Stimulated activated CD8-positive, alpha-beta memory T cell treated with anti-CD3 and anti-CD28 coated beads, Interleukin-7, amount 100 ng/mL, for 1 hour (primary cell): ENCODE measurements at places on chromosomes 12 and 14.

GRCh38 chr12:64968989-64969819 is 144.8 kb downstream of the TBC1D30 start:
- DNase-seq: no peak

DNA sequence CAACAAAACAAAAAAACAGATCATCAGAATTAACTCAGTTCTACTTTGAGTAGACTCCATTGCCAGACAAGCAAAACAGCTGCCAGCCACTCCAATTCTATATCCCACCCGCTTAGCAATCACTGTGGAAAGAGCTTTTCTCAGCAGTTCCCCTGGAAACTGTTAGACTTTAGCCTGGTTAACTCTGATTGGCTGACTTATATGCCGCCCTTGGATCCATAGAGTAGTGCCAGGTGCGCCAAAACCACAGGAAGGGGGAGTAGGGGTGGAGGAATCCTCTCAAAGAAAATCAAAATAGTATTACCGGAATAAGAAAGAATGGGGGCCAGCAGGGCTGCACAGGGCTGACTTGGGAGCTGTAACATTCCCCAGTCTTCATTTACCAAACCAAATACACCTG is 5.4 kb upstream of the EML5 start:
- DNase-seq: no peak

GRCh38 chr12:47746523-47746922 is 12.2 kb downstream of the RAPGEF3 start:
- DNase-seq: no peak

GRCh38 chr12:129607301-129607700 is 296.5 kb downstream of the TMEM132D start:
- no peak for DNase-seq

- no peak for DNase-seq
These were observed 50.2 kb downstream of the SLC8B1 start for GRCh38 chr12:113284751-113285150.

GRCh38 chr12:126346087-126346486 is 1280.9 kb downstream of the AACS start:
- no peak for DNase-seq

GRCh38 chr12:14138495-14138894 is 157.1 kb upstream of the GRIN2B start:
- no peak for DNase-seq

GRCh38 chr12:50887191-50887590 is 44.5 kb downstream of the TMPRSS12 start:
- no peak for DNase-seq

DNA sequence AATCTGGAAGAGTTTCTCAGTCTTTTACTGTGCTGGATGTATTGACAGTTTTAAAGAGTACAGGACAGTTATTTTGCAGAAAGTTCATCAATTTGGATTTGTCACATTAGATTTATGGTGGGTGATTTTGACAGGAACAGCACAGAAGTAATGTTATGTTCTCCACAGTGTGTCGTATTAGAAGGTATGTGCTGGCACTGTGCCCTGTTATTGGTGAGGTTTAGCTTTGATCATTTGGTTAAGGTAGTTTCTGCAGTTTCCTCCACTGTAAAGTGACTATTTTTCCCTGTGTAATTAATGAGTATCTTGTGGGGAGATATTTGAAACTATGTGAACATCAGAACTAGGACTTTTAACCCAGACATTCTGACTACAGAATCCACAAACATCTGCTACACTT is 308.5 kb upstream of the TBX3 start:
- DNase-seq: no peak

GRCh38 chr14:38053666-38054065 is 154.0 kb upstream of the SSTR1 start:
- DNase-seq: no peak

- no peak for DNase-seq
These were observed 106.2 kb downstream of the DAAM1 start for GRCh38 chr14:59294662-59294992.

DNA sequence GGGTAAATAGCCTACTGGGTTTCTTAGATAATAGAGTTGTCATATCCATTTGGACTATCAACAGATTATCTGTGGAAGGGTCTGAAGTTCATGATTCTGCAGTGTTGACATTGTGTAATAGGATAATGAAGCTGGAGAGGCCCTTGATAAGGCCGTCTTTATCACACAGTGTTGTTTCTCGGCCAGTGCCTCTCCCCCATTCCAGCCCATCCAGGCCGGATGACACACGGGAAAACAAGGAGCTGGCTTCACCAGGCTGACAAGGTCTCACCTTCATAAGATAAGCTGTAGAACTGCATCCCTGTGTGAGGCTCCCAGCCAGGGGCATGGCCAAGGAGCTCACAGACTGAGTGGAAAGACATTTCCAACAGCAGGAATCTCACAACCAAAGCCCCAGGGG is 8.7 kb upstream of the EML1 start:
- no peak for DNase-seq

- no peak for DNase-seq
These were observed 743.9 kb upstream of the FLRT2 start for GRCh38 chr14:84785996-84786395.

DNA sequence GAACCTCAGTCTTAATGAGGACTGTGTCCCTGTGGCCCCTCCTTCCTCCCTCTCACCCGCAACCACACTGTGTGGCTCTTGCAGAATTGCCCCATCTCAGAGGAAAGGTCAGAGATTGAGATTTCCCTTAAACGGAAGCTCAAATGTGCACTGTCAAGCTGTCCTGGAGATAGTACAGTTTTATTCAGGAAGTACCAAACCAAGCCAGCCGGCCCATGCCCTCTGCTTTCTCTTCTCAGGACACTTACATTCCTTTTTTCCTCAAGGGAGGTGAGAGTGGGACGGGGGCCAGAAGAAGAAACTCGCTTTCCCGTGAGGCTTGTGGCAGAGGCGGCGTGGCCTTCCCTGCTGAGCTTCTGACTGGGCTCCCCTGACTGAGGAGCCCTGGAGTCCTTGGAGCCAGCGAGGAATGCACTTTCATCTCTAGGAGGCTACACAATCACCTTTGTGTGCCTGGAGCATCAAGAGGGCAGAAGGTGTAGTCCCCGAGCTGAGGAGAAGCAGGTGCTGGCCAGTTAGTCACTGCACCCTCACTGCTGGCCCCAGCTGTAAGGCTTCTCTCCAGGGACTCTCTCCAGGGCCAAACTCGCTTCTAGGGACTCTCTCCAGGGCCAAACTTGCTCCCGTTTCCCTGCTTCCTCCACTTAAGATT is 24.1 kb upstream of the ATP2A2 start:
- no peak for DNase-seq

DNA sequence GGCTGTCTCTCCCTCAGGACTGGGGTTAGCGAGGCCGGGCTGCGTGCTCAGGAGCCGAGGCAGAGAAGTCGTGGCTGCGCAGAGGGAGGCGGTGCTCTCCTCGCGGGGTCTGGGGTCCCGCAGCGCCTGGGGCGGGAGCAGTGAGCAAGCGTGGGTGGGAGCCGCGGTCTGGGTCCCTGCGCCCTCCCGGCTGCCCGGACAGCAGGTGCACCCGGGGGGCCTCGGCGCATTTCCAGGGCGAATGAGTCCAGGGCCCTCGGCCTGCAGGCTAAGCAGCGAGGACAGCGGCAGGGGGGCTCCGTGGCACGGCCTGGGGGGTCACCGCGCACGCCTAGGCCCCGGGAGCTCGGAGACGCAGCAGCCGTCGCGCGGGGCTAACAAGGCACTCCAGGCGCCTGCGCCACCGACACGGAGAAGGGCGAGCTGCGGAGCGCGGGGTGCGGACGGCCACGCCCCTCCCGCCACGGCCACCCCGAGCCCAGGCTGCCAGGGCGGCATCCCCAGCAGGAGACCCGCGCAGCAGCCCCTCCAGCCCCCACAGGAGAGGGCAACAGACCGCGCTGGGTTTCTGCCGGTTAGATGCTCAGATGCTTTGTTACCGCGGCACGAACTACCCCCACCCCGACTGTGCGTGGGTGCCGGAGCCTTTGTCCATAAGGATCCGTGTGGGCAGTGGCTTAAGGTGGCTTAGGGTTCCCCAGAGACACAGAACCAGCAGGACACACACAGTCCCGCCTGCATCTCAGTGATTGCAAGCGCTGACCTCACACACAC is 117.7 kb upstream of the C14orf180 start:
- no peak for DNase-seq

GRCh38 chr14:31510222-31510621 is 22.4 kb upstream of the GPR33 start:
- DNase-seq: no peak

GRCh38 chr14:67733616-67734015 is 31.9 kb downstream of the RDH12 start:
- no peak for DNase-seq

GRCh38 chr12:22755629-22756028 is 130.7 kb downstream of the ETNK1 start:
- DNase-seq: no peak

DNA sequence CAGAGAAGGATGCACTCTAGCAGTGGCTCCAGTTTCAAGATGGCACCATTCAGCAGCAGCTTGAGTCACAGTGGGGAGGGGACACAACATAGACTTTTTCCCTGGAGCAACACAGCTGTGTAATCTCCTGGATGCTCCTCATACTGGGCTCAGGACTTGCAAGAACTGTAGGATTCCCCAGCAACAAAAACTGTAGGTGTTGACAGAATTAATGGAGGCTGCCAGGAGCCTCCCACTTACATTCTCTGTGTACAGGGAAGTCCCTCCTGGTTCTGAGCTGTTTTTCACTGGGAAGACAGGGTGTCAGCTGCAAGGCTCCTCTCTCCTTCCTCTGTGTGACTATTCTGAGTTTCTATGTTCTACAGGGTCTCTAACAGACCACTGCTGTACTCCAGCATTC is 217.9 kb downstream of the KIF21A start:
- DNase-seq: no peak

DNA sequence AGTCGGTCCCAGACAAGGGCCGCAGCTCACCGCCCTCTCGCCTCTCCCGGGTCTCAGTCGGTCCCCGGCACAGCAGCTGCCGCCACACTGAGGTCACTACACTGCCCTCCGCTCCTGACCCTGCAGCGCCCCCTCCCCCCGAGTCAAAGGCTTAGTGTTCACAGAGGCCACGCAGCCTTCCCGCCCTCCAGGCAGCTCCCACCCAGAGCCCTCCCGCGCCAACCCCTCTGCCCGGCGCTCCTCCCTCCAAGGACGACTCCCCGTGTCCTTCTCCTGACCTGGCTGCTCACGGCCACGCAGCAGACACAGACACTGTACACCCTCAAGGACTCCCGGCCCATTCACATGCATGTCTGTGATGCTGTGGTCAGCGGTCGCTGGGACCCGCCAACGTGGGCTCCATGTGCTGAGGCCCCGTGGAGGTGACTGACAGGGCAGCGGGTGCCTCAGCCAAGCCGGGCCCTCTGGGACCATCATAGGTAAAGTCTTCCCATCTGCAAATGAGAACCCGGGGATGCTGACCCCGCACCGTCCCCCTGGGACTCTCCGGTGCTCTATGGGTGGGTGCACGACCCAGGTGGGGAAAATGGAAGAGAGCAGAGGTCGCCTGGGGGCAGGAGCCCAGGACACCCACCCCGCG is 16.3 kb upstream of the GALNT9 start:
- DNase-seq: no peak

DNA sequence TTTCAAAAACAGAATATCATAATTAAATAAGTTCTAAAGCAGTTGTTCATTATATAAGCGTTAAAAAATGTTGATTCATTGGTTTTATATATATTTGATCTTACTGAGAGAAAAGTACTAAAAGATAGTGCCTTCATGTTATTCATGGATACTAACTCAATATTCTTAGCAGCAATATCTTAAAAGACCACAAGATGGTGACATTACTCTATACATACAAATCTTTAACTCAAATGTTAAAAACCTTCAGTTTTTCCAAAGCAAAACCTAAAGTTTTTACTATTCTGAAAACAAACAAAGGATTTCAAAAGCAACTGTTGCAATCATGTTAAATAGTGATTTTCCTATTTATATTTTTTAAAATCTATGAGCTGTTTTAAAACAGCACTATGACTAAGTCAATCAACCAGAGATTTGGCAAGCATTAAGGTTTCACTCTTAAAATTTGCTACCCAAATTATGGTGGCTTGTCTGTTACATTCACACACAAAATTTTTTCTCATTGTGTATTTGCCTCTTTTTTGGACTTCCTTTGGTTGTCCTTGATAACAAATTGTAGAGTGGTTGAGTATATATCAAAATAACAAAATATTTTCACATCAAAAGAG is 50.1 kb upstream of the RERGL start:
- DNase-seq: no peak

- no peak for DNase-seq
These were observed 107.5 kb downstream of the TBC1D30 start for GRCh38 chr12:64931981-64932380.

GRCh38 chr12:88393017-88393767 is 187.1 kb downstream of the KITLG start:
- DNase-seq: no peak

- no peak for DNase-seq
These were observed 181.6 kb downstream of the STXBP6 start for GRCh38 chr14:24868389-24868788.

GRCh38 chr14:75175677-75176141 is 703 bp downstream of the TMED10 start:
- no peak for DNase-seq

DNA sequence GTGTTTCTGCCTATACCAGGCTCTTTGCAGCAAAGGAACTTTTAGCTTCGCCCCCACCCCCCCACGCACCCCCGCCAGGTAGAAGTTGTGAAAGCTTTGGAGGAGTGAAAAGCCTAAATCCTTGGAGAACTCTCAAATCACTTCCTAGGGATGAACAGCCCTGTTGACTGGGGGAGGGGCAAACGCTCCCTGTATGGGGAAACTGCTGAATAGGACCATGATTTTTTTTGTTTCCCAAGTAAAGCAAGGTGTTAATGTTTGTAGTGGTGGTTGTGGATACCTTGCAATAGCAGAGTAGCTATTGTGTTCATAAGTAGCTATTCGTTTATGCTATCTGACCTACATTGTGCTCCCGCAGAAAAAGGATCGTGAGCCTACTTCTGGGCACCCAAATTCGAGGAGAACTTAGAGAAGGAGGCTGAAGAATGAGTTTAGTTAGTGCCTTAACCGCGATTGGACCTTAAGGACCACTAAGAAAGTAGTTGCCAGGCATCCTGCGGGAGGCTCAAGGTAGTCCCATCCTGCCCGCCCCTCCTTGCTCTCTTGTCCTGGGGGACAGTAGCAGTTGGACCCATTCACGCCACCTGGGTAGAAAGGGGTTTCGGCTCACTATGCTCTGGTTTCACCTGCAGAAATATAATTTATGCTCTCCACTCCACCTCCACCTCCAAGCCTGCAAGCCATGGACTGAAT is 901 bp upstream of the NFKBIA start:
- no peak for DNase-seq

GRCh38 chr14:76086636-76087035 is 65.1 kb upstream of the GPATCH2L start:
- DNase-seq: no peak

DNA sequence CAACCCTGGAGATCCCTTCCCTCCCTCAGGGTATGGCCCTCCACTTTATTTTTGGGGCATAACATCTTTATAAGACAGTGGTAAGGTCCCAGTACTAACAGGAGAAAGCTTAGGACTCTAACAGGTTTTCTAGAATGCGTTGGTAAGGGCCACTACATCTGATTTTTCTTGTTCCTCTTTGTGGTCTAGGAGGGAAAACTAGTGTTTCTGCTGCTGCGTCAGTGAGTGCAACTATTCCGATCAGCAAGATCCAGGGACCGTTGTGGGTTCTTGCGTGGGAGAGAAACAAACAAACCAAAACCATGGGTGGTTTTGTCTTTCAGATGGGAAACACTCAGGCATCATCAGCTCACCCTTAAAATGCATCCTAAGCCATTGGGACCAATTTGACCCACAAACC is 123.6 kb upstream of the SLC16A7 start:
- no peak for DNase-seq

GRCh38 chr12:132411457-132411856 is 78.5 kb upstream of the FBRSL1 start:
- no peak for DNase-seq

- DNase-seq: no peak
These were observed 169.9 kb downstream of the DYRK2 start for GRCh38 chr12:67818459-67818903.

- DNase-seq: no peak
These were observed 5.3 kb downstream of the NUBPL start for GRCh38 chr14:31566456-31566855.
